Stimulated activated naive CD4-positive, alpha-beta T cell treated with Interleukin-2 at 50 U/mL for 16 hours (primary cell): ENCODE measurements at places on chromosomes 13 and 19.

DNA sequence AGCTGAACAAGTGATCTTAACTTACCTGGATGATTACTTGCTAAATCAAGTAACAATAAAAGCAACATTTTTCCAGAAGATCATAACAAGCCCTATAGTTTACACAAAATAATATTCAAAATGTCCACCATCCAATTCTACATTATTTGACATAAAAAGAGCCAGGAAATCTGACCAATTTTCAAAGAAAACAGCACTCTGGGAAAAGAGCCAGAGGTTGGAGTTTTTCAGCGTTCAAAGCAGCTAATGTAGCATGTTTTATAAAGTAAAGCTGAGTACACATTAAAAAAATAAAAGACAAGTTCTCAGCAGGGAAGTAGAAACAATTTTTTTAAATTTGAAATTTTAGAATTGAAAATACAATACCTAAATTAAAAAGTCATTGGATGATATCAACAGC, 62.6 kb downstream of the UFM1 start:
- DNase-seq = no peak

DNA sequence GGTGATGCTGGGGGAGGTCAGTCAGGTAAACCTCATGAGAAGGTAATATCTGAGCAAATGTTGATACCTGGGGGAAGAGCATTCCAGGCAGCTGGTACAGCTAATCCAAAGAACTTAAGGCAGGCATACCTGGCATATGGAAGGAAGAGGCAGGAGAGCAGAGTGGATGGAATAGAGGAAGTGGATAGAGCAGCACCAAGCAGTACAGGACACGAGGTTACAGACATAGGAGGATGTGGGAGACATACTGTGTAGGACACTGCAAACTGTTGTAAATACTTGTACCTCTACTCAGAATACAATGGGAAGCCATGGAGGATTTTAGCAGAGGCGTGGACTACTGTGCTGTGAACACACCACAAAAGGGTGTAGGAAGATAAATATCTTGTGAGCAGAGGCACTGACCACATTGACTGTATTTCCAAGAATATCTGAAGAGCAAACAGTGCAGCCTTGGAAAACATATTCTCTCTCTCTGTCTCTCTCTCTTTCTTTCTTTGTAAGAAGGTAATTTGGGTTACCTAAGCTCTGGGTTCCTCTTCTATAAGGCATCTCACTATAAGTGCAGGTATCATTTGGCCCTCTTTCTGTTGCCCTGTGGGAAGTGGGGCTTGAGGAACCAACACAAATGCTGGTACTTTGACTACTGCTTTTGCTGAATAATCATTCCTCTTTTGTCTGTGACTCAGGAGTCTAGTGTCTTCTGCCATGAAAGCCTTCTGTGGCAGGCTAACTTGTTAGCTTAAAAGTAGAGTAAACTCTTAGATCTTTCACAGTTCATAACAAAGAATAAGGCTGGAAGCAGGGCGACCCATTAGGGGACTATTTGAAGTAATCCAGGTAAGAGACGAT, 238.0 kb downstream of the VWA8 start:
- DNase-seq = no peak

- no peak for DNase-seq
Observed at GRCh38 chr19:31718898-31719297, 369.7 kb upstream of the TSHZ3 start.

GRCh38 chr19:3551792-3552095, 5.6 kb downstream of the MFSD12 start:
- no peak for DNase-seq

DNA sequence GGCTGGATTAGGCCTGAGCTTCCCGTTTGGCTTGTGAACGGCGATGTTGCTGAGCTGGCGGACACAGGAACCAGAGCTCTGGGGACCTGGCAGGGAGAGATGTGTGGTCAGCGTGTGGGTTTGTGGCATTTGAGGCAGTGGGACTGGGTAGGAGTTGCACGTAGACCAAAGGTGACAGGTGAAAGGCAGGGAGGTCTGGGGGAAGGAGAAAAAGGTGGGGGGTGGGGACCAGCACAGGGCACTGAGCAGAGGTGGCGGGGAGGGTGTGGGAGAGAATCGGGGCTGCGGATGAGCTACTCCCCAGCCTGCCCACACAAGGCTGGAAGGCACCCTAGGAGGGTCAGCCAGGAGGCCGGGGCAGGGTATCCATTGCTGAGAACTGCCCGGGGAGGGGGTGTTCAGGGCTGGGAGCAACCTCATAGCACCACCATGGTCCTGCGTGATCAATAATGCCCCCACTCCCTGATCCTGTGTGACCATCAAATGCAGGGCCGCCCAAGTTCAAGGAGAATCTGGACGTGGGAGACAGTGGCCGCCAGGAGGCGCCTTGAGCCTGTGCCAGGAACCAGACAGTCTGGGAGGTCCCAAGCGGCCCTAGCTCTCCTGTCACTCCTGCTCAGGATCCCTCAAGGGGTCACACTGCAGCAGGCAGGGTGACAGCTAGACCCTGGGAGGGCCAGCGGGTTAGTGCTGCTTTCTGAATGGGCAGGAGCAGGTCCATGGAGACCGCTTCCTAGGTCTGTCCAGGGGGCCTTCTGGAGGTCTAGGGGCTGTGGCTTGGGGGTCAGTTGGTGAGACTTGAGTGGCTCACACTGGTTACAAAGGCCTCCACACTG, 12.8 kb upstream of the SELENOW start:
- peak; percentile 26 for DNase-seq

DNA sequence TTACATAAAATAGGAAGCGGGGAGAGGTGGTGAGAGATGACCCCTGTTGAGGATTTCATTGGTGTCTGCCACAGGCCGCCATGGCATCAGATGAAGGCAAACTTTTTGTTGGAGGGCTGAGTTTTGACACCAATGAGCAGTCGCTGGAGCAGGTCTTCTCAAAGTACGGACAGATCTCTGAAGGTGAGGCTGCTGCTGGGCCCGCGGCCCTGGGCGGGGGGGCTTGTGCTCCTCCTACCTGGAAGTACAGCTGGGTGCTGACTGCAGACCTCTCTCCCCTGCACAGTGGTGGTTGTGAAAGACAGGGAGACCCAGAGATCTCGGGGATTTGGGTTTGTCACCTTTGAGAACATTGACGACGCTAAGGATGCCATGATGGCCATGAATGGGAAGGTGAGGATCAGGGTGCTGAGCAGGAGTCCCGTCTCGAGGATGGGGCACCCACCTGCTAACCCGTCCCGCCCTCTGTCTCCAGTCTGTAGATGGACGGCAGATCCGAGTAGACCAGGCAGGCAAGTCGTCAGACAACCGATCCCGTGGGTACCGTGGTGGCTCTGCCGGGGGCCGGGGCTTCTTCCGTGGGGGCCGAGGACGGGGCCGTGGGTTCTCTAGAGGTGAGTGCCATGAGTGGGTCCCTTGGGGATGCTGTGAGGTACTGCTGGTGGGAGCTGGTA, 1.9 kb downstream of the CIRBP start:
- no peak for DNase-seq
